Transverse colon (tissue), 4 donors: ENCODE measurements at places on chromosomes 3 and 15. TPM values are rescaled to one million over a fixed set of nuclear protein-coding genes. Genes with fewer than 3 reads are reported as not detected.

GOLGA8R gene
- total RNA-seq, result 3.7 TPM

GRCh38 chr15:88655103-88655553 is 16.3 kb downstream of the ISG20 start:
- H3K36me3 ChIP-seq, result no peaks in the 10 kb centered on the region
- H3K27me3 ChIP-seq, result no peaks in the 10 kb centered on the region
- H3K4me1 ChIP-seq, result no peaks in the 10 kb centered on the region
- DNase-seq, result no peak
- H3K27ac ChIP-seq, result no peak overlapping the region

GRCh38 chr3:173583496-173583895 is 186.0 kb downstream of the NLGN1 start:
- peaks cover 12% of the 10 kb centered on the region for H3K27me3 ChIP-seq
- H3K4me3 ChIP-seq, result no peak overlapping the region
- no peak overlapping the region for H3K27ac ChIP-seq
- DNase-seq, result no peak
- no peaks in the 10 kb centered on the region for H3K36me3 ChIP-seq
- no peaks in the 10 kb centered on the region for H3K4me1 ChIP-seq

- H3K36me3 ChIP-seq, result peaks cover 17% of the 10 kb centered on the region
- H3K4me3 ChIP-seq, result no peak overlapping the region
- no peak for DNase-seq
- H3K4me1 ChIP-seq, result peaks cover 6% of the 10 kb centered on the region
- H3K27ac ChIP-seq, result no peak overlapping the region
- H3K27me3 ChIP-seq, result no peaks in the 10 kb centered on the region
Measured at GRCh38 chr3:18389108-18389733, 35.9 kb downstream of the SATB1 start.
